ENCODE measurements at places on chromosomes 13 and 19.

- DNase-seq: peak; percentile 91
Measured at GRCh38 chr19:3284759-3285646, 60.5 kb downstream of the CELF5 start.

- DNase-seq: no peak
Measured at GRCh38 chr13:73870036-73870741, 264.0 kb downstream of the KLF12 start.

DNA sequence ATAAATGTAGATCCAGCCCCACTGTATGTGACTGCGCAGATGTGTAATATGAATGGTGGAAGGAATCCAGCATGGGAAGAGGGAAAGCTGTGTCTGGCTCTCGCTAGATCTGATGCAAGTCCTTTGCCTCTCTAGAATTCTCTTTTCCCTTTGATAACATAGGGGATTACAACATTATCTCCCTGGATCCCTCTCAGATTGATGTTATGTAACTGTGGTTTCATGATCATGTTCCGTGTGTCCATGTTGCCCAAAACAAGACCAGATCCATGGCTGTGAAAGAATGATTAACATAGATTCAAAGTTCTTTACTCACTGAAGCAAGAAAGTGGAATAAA lies 184.0 kb upstream of the UBL3 start:
- DNase-seq: no peak

DNA sequence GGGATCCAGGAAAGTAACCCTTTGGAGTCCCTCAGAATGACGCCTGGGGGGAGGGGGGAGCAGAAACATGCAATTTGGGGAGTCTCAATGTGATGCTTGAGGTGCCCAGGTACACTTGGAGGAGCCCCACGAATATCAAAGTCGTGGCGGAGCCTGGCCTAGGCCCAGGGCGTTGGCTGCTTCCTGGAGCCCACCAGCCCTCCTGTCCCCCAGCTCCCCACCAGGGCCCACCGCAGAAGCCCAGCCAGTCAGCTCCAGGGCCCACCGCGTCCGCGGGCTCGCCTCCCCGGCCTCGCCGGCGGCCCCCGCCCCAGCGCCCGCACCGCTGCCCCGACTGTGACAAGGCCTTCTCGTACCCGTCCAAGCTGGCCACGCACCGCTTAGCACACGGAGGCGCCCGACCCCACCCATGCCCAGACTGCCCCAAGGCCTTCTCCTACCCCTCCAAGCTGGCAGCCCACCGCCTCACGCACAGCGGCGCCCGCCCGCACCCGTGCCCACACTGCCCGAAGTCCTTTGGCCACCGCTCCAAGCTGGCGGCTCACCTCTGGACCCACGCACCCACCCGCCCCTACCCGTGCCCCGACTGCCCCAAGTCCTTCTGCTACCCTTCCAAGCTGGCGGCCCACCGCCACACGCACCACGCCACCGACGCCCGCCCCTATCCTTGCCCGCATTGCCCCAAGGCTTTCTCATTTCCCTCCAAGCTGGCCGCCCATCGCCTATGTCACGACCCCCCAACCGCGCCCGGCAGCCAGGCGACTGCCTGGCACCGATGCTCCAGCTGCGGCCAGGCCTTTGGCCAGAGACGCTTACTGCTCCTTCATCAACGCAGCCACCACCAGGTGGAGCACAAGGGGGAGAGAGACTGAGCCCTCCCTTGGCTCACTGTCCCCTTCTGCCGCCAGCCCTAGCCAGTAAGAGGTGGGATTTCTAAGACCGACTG lies 2.1 kb downstream of the ZNF575 start:
- peak; percentile 50 for DNase-seq

DNA sequence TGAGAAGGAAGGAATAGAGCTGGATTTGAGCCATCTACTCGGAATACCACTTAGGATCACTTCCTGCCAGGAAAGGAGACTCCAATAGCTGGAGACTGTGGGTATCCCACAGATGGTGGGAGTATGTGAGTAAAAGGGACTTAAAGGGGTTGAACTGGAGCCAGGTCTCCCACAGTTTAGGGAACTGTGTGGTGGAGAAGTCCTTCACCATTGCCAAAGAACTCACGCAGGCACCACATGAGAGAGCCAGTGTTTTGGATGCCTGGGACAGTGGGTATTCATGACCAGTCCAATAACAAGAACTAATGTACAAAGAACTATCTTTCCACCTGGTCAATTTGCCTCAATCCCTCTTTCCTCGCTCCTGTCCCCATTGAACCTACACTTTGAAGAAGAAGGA lies 24.4 kb upstream of the MYCBP2 start:
- no peak for DNase-seq

DNA sequence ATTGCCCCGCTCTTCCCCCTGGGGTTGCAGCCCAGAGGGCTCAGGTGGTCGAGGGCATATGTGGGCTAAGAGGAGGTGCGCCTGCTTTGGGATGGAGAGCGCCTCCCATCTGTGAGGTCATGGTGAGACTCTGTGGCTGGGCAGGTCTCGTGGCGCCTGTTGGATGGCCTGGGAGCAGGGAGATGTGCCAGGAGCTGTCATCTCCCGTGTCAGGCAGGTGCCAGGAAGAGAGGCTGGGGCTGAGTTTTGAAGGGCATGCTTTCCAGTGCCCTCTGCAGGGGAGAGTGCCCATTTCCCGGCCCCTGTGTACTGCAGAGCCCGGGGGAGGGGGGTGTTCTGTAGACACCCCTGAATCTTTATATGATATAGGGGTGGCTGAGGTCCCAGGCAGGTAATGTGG lies 2.8 kb downstream of the WTIP start:
- DNase-seq: no peak
